ENCODE measurements at places on chromosomes 2 and 18.

DNA sequence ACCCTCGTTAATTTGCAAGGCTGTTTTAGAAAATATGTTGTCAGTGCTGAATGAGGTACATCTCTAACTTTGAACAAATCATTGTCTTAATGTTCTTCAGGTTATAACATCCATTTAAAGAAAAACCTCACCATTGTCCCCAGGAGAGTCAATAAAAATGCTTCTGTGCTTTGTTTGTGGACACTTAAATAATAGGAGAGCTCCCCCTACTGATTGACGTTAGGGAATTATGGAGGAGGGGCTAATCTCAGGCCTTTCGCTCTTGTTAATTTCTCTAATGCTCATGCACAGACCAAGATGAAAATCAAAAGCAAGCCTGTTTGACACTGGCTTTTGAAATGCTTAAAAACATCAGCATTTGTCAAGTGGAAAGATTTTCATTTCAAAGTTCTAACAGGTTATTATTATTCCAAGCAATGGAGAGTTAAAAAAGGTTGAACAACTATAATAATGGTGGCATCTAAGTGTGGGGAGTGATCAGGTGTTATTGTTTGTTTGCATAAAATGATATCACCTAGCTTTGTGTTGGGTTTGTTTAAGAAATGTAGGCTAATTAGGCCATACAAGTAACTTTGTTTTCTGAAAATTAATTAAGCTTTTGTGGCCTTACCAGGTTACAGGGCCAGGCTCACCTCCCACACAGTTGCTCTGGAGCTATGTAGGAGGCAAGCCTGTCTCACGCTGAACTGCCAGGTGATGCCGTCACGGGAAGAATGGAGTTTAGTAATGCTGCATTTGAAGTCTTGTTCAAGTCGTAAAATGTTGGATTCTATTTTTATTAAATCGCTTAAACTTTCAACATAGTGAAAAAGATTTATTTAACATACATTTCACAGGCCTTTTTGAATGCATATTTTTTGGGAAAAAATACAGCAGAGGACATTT, 51.7 kb upstream of the SMIM21 start:
- DNase-seq = no peak
- no peaks in the 10 kb centered on the region for H3K27me3 ChIP-seq
- H3K27ac ChIP-seq = no peak overlapping the region
- no peaks in the 10 kb centered on the region for H3K36me3 ChIP-seq
- H3K4me1 ChIP-seq = no peaks in the 10 kb centered on the region

DNA sequence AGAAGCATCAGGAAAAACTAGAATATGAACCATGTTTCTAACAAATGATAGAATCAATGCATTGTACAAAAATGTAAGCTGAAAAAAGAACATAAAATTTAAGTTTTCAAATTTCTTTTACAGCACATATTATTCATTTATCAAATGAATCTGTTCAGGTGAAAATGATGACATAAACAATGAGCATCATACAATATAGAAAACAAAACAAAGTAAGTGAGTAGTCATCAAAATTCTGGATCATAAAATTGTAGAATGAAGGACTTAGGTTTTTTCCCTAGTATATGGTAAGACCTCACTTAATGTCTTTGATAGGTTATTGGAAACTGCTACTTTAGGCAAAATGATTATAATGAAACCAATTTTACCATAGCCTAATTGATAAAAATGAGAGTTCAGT, 427.0 kb upstream of the KCNH7 start:
- no peak for DNase-seq
- H3K27ac ChIP-seq = no peak overlapping the region
- no peaks in the 10 kb centered on the region for H3K27me3 ChIP-seq
- no peaks in the 10 kb centered on the region for H3K36me3 ChIP-seq
- no peak overlapping the region for H3K4me3 ChIP-seq
- H3K4me1 ChIP-seq = no peaks in the 10 kb centered on the region

GRCh38 chr2:100188326-100188725, 45.9 kb upstream of the AFF3 start:
- H3K27me3 ChIP-seq = no peaks in the 10 kb centered on the region
- H3K4me1 ChIP-seq = no peaks in the 10 kb centered on the region
- no peak overlapping the region for H3K4me3 ChIP-seq
- DNase-seq = no peak
- no peak overlapping the region for H3K27ac ChIP-seq
- H3K36me3 ChIP-seq = no peaks in the 10 kb centered on the region

DNA sequence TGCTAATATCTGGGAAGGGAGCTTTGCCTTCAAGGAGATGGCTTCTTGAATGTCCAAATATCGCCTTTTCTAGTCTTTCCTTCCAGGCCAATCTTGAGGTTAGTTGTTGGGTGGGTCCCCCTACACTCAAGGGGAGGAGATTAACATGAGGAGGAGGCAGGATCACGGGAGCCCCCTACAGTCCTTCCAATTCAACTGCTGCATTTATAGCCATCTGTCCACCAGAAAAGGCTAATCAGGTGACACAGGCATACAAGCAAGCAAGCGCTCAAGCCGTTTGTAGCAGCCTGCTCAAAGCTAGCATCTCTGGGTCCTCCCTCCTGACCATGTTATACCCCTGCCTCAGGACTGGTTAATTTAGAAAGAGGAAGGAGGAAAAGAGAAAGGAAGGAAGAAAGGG, 87.6 kb downstream of the MRPS9 start:
- H3K4me1 ChIP-seq = no peaks in the 10 kb centered on the region
- H3K27ac ChIP-seq = no peak overlapping the region
- H3K4me3 ChIP-seq = no peak overlapping the region

DNA sequence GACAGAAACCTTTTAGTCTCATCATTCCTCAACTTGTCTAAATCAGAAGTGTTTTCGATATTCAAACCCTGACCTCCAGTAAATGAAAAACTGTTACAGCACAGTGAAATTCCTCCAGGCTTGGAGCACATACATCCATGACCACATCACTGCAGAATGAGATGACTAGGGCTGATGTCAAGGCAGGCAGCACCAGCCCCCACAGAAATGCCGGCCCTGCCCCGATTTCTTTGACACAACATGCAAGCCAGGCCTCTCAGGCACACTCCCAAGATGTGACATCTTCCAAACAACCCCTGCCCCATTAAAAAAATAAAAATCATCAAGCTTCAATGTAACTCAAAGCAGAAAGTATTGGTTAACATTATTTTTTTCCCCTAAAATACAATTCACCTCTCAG, 103.3 kb downstream of the CTAGE1 start:
- no peak for DNase-seq
- no peaks in the 10 kb centered on the region for H3K36me3 ChIP-seq
- H3K27me3 ChIP-seq = no peaks in the 10 kb centered on the region
- H3K27ac ChIP-seq = no peak overlapping the region
- H3K4me1 ChIP-seq = no peaks in the 10 kb centered on the region

GRCh38 chr18:4333043-4333442, 122.1 kb downstream of the DLGAP1 start:
- DNase-seq = no peak
- no peaks in the 10 kb centered on the region for H3K4me1 ChIP-seq
- H3K27me3 ChIP-seq = no peaks in the 10 kb centered on the region
- H3K36me3 ChIP-seq = no peaks in the 10 kb centered on the region
- H3K4me3 ChIP-seq = no peak overlapping the region

- H3K4me3 ChIP-seq = no peak overlapping the region
- H3K4me1 ChIP-seq = no peaks in the 10 kb centered on the region
- H3K27me3 ChIP-seq = no peaks in the 10 kb centered on the region
- no peaks in the 10 kb centered on the region for H3K36me3 ChIP-seq
- no peak for DNase-seq
These were observed 1696.3 kb upstream of the TMEFF2 start for GRCh38 chr2:193891023-193891422.

GRCh38 chr18:32391126-32391525, 79.6 kb downstream of the GAREM1 start:
- no peak for DNase-seq
- H3K4me3 ChIP-seq = no peak overlapping the region
- no peaks in the 10 kb centered on the region for H3K27me3 ChIP-seq
- H3K27ac ChIP-seq = no peak overlapping the region

DNA sequence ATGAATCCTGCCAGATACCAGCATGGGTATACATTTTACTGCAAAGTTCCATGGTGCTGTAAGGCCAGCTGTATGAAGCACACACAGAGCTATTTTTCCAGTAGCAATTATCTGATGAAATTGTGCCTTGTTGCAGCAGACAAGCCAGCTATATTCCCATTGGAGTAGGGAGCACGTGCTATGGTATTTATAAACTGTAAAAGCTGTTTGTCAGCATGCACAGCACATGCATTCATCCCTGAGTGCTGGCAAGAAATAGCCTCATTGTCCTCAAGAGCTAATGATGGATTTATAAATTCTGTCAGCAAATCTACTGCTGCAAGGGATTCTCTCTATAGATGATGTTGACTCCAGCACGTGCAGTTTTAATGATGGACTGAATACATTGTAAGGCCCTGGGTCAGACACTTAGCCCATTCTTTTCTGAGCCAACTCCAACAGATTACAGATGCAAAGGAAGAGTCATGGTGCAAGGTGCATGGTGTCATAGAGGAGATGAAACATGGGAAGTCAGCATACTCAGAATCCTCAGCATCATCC, 61.7 kb downstream of the KCNS3 start:
- no peaks in the 10 kb centered on the region for H3K27me3 ChIP-seq
- no peaks in the 10 kb centered on the region for H3K36me3 ChIP-seq
- no peak overlapping the region for H3K4me3 ChIP-seq
- DNase-seq = no peak
- no peaks in the 10 kb centered on the region for H3K4me1 ChIP-seq
- no peak overlapping the region for H3K27ac ChIP-seq

DNA sequence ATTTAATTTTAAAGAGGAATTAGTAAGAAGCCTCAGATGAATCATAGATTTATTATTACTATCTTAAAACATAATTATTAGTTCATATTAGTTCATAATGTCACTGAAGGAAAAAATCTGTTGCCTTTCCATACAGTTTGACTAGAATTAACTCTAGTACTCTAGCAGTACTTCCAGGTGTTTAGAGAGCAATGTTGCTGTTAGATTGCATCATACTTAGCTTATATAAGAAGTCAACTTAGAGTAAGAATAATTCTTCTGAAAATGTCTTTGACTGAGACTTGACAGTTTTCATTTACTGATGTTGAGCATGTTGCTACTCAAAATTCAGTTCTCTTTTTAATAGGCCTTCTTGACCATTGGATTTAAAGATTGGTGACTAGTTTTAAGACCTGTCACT, 4.7 kb downstream of the RAB3GAP1 start:
- DNase-seq = no peak
- H3K4me1 ChIP-seq = no peaks in the 10 kb centered on the region
- H3K27me3 ChIP-seq = no peaks in the 10 kb centered on the region
- no peaks in the 10 kb centered on the region for H3K36me3 ChIP-seq

DNA sequence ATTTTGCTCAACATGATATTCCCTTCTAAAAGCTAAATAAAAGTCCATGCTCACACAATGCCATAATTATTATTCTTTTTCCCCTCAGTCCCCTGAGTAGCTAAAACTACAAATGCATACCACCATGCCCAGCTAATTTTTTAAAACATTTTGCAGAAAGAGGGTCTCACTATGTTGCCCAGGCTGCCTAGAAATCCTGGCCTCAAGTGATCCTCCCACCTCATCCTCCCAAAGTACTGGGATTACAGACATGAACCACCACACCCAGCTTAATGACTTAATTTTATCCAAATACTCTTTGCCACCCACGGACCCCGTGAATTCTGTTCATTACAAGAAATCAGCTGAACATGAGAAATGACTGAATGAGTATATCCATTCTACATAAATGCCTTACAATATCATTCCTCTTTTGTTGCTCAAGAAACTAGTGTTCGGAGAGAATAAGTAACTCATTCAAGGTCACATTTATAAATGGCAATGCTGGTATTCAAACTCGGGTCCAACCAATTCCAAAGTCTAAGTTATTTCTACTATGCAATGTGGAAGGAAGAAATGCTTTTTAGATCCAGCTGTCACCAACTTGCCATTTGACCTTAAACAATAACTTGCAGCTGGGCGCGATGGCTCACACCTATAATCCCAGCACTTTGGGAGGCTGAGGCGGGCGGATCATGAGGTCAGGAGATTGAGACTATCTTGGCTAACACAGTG, 59.8 kb downstream of the NOL10 start:
- no peaks in the 10 kb centered on the region for H3K4me1 ChIP-seq
- no peak overlapping the region for H3K27ac ChIP-seq
- H3K27me3 ChIP-seq = no peaks in the 10 kb centered on the region
- no peak overlapping the region for H3K4me3 ChIP-seq
- H3K36me3 ChIP-seq = no peaks in the 10 kb centered on the region
- DNase-seq = no peak

DNA sequence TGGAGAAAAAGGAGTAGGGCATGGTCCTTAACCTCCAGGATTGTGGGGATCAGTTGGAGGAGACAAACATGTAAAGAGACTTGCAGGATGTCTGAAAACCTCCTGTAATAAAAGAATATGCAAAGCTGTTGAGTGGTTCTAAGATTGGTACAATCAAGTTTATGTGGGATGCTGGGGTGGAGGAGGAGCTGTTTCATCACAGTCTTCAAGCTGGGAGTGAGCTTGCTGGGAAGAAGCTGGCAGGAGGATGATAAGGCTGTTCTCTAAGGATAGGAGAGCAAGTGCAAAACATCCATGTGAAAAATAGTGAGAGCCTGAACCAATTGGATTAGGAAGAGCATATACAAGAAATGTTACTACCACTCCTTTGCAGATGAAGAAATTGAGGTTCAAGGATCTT, 161.9 kb upstream of the CRIM1 start:
- DNase-seq = no peak
- no peaks in the 10 kb centered on the region for H3K4me1 ChIP-seq
- H3K27ac ChIP-seq = no peak overlapping the region
- H3K27me3 ChIP-seq = no peaks in the 10 kb centered on the region

- H3K27ac ChIP-seq = no peak overlapping the region
- H3K36me3 ChIP-seq = no peaks in the 10 kb centered on the region
- no peak overlapping the region for H3K4me3 ChIP-seq
- no peak for DNase-seq
- H3K4me1 ChIP-seq = no peaks in the 10 kb centered on the region
These were observed 1368.0 kb upstream of the LRRTM1 start for GRCh38 chr2:81672516-81672915.

DNA sequence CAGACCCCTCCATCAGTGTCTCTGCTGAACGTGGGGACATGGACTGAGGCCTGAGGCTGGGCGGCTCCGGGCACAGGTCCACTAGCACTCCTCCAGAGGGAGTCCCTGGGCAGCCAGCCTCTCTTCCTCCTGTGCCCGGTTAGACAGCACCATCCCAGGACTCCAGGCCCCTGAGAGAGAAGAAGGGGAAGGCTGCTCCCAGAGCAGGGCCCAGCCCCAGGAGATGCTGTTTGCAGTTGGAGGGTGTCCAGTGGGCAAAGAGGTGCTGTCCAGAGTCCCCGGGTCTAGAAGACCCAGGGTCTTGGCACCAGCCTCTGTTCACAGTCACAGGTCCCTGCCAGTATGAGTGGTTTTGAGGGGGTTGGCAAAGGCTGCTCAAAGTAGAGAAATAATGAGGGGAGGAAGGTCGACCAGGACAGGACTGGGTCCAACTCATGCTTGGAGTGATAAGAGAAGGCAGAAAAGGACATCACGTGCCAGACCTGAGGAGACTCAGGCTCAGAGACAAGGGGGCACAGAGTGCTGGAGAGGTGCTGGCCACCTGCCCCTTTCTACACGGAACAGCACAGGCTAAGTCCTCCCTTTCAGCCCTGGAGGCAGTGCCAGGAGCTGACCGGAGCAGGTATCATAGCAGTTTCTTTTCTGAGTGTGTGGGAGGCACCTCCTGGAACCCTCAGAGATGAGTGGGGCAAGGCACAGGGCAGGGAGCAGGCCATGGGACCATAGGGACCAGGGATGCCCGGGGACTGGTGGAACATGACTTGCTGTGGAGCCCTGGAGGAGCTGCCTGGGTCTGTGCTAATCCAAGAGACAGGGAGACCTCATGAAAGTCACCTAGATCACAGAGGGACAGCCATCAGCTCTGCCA, 21.1 kb downstream of the CRACDL start:
- H3K4me3 ChIP-seq = no peak overlapping the region
- H3K27me3 ChIP-seq = no peaks in the 10 kb centered on the region
- H3K4me1 ChIP-seq = no peaks in the 10 kb centered on the region
- no peaks in the 10 kb centered on the region for H3K36me3 ChIP-seq

Data from prostate gland (tissue), 2 donors.